Type B pancreatic cell (in vitro differentiated cells): ENCODE measurements at places on chromosomes 1 and 21.
A peak's percentile ranks its signal among the peaks of the same experiment; 100 is the strongest.

DNA sequence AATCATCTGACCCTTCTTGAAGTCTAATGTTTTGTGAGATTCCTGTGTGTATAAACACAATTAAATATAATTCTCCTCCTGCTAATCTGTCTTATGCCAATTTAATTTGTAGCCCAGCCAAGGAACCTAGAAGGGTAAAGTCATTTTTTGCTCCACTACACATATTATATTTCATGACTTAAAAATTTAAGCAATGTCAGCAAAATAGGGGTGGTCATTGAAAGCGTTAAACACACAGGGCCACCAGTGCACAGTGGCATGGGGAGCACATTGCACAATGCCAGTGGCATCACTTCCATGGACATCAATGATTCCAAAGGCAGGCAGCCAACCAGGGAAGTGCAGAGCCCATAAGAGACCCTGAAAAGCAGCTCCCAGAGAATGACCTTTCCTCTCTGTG, 166.1 kb downstream of the AJAP1 start:
- DNase-seq = no peak

GRCh38 chr1:10793129-10793651, 3.3 kb downstream of the CASZ1 start:
- DNase-seq = no peak

DNA sequence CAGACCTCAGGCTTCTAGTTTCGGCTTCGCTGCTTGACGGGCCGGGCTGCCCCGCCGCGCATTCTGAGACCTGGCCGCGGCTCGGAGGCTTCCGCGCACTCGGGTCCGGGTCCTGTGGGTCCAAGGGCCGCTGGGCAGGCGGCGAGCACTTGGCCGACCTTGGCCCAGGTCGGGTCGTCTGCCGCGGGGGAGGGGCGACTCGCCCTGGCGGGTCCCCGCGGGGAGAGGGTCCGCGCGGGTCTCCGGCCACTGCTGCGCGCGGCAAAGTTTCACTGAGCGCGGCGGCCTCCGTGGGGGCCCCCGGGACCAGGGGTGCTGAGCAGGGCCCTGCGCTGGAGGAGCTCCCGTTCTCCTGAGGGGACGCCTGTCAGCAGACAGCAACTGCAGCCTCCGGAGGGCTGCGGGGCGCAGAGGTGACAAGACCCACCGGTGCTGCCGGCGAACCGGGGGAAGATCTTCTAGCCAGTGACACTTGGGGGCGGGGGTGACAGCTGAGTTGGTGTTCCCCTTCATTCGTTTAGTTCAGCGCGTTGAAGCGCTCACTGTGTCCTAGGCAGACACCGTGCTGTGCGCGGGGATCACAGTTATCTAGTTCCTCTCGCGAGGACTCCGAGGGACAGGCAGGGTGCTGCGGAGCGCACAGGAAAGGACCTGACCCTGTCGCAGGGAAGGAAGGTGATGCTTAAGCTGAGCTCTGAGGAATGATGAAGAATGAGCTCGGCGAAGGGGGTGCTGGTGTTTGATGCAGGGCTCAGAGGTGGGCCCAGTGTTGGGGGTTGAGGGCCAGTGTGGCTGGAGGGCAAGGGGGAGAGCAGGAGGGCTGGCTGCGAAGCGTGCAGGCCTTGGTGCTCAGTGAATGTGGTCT, 725 bp downstream of the MTFR1L start:
- no peak for DNase-seq

DNA sequence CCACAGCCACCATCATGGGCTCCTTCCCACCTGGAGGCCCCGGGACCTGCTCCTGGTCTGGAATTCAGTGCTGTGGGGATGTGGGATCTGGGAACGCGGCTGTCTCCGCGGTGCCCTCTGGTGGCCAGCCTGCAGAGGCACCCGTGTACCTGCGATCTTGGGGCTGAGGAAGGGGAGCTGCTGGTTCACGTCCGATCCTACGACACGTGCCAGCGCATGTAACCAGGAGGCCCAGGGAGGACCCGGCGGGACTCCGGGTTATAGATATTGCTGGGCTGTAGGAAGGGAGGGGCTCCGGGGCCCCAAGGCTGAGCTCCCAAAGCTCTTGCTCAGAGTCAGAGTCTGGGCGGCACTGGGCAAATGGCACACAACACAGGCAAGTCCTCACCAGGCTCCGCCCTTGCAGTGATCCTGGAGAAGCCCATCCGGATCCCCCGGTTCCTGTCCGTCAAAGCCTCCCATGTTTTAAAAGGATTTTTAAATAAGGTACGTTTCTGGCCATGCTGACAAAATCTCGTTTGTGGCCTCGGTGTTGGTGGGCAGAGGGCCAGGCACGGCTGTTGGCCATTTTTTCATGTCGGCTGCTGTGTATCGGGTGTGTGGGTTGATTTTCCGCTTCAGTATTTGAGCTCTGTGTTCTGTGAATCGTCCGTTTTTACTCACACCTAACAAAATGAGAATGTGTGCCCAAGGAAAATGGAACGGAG, 20.1 kb downstream of the FAAP20 start:
- DNase-seq = no peak

- no peak for DNase-seq
These were observed 213.6 kb downstream of the CENPF start for GRCh38 chr1:214816603-214817002.

DNA sequence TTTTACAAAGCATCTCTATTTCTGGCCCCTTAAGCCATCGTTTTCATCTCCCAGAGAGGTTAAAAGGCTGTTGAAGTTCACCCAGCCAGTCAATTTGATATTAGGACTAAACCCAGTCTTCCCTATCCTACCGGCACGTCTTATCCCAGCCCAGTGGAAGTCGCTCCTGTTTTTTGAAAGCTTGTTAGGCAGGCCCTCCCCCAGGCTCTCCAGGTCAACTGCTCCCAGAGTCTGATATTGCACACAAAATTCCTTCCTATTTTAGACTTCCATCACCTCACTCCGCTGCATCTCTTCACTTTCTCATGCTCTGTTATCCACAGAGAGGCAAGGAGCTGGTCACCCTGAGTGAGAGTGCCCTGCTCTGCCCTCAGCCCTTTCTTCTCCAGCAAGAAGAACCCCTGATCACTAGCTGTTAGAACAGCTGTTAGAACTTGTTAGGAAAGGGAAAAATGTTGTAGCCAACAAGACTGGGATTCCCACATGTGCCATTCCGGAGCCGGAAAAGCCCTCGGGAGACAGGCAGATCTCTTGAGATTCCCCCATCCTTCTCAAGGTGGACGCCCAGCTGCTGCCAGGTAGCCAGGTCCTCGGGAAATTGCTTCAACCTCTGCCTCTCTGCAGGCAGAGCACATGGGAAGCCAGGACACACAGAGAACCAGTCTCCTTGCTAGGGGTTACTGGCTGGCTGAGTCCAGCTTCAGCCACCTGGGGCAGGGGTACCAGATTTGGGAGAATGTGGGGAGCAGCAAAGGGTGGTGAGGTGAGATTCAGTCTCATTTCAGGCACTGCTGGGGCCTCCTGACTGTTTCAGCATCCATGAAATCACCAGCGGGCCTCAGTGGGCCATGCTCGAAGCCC, 25.7 kb downstream of the PLXNA2 start:
- DNase-seq = no peak

DNA sequence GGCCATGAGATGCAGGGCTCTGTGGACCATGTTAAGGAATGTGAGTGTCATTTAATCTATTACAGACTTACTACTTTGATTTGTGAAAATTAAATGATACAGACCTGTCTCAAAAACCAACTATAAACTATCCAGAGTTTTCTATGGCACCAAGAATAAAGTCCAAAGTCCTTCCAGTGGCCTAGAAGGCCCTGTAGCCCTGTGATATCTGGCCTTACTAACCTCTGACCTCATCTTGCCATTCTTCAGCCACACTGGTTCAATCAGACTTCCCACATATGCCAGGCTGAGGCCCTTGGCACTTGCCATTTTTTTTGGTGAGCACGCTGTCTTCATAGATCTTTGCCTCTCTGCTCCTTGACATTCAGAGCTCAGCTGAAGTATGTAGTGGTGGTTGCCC, 7.7 kb downstream of the NTPCR start:
- DNase-seq = no peak

GRCh38 chr1:59432531-59433439, 135.9 kb downstream of the FGGY start:
- DNase-seq = no peak

GRCh38 chr21:15064576-15065391, at the start of gene NRIP1:
NRIP1 (minus strand) TSS chr21:15065000; CDS start chr21:14968192, 96,808 bp downstream.
- DNase-seq = peak; percentile 90

GRCh38 chr1:64898107-64898861, 68.1 kb downstream of the JAK1 start:
- no peak for DNase-seq

GRCh38 chr1:94970783-94971182, 43.9 kb upstream of the CNN3 start:
- no peak for DNase-seq

- DNase-seq = no peak
These were observed 39.7 kb upstream of the TRIM67 start for GRCh38 chr1:231122143-231122542.

DNA sequence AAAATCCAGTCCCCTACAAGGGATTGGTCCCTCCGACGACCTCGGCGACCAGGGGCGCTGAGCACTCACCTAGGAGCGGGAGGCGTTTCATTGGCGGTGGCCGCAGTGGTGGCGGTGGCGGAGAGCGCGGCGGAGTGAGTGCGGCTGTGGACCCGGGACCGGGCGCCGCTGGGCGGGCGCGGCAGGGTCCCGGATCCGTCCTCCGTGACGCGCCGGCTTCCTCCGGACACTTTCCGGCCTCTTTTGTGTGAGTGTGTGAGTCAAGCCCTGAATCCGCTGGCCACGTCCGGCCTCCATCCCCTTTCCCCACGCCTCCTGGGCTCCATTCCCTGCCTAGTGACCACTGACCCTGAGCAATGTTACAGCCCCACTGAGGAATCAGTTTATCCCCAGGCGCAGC, at the start of gene ADGRL4:
Gene ADGRL4 (minus strand): TSS at position 167 of the 400 bp plus-strand sequence. CDS start 76 bp downstream, at position 91.
- DNase-seq = no peak

GRCh38 chr1:65001231-65001792, 35.0 kb upstream of the JAK1 start:
- DNase-seq = no peak

- DNase-seq = no peak
These were observed 120.5 kb downstream of the SIK1 start for GRCh38 chr21:43306391-43306790.

- no peak for DNase-seq
These were observed 13.3 kb downstream of the PTCH2 start for GRCh38 chr1:44829506-44830384.

DNA sequence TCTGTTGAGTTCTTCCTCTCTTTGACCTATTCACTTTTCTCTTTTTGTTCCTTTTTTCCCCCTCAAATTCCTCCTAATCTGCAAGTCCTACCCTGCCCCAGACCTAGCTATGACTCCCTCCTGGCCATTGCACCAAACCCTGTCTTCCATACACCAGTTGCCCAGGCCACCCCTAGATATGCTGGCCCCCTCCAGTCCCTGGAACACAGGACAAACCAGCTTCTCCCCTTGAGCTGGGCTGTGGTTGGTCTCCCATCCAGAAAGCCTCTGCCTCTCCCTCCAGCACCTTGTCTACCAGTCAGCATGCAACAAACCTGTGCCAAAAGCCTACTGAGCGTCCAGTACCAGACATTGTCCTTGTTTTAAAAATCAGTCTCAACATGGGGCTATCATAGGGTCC, 59.4 kb downstream of the ELK4 start:
- peak; percentile 25 for DNase-seq

DNA sequence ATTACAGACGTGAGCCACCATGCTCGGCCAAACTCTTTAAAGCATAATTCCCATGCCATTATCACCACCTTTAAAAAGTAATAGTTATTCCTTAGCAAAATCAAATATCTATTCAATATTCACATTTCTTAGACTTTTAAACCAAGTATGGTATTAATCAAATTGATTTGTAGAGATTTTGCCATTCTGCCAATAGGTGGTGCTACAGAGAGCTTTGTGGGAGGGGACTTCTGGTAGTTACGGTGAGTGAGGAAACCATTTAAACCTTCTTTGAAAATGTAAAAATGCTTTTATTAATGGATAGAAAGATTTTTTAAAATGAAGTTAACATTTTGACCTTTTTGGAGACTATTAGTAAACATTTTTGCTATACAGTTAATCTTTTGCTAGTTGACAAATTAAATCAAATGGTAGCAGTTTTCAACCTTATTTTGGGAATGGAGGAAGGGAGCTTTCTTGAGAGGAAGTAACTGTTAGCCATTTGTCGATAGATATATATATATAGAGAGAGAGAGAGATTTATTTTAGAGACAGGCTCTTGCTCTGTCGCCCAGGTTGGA, 19.3 kb downstream of the IARS2 start:
- no peak for DNase-seq

GRCh38 chr1:247268390-247269045, 12.6 kb downstream of the VN1R5 start:
- DNase-seq = no peak

DNA sequence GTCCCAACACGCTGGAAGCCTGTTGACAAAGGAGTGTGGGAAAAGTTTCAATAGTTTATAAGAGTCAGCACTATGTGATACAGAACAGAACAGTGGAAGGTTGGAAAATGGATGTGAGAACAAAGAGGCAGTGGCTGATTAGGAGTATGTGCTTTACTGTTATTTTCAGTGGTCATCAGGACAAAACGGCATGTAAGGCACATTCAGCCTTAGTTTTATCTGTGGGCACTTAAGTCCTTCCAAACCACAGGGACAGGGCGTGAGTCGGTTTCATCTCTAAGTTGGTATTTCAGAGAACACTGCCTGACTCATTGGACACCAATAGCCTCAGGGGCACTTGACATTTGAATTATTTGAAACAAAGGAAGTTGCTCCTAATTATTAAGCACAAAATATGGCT, 306.9 kb downstream of the ASTN1 start:
- DNase-seq = no peak

GRCh38 chr1:58811303-58811702, 27.5 kb upstream of the JUN start:
- DNase-seq = no peak

DNA sequence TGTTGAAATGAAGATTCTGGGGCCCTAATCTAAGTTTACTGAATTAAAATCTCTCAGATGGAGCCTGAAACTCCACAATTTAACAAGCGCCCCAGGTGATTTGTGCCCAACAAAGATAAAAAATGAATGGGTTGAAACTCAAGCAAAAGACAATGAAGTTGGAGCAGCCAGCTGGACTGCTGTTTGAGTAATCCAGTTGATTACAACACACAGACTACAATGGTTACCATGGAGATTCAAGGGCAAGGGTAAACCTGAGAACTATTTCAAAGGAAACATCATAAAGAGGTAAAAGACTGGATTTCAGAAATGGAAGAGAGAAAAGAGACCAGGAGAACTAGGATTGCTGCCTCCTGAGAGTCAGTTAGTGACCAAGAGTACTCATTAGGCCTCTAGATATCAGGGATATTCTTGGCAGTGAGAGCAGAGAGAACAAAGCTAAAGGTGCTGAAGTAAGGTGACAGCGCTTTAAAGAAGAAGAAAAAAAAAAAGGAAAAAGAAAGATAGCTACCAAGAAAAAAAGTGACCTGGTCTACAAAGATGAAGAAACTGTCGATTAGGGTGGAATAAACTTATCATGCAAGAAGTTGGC, 44.5 kb downstream of the LRRC53 start:
- DNase-seq = no peak

GRCh38 chr1:3360646-3361257, 93.7 kb upstream of the ARHGEF16 start:
- DNase-seq = no peak

- DNase-seq = no peak
These were observed 45.6 kb upstream of the RBM34 start for GRCh38 chr1:235206533-235207208.
